Stimulated activated CD4-positive, alpha-beta T cell treated with anti-CD3 and anti-CD28 coated beads, Interleukin-2, amount 100 ng/mL, for 48 hours (primary cell): ENCODE measurements at places on chromosomes 3 and 15.

DNA sequence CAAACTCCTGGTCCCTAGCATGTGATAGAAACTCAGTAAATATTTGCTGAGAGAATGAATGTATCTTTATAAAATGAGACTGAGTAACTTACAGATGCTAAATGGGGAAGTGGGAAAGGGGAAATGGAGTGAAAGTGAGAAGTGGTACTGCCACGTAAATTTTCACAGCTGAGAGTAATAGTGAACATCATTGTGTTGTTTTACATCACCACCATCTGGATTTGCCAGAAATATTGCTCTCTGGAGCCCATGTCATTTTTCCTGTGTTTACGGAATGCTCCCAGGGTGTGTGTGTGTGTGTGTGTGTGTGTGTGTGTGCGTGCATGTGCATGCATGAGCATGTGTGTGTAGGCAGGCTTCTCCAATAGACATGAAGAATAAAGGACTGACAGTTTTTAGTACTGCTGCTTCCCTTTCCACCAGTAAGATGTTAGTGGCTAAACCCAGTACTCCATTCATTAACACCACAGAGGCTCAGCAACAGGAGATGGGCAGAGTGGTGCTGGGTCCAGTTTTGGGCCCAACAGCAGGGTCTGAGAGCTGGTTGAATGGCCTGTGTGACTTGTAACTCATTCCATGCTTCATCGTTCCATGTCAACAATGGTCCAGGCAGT, 57.3 kb downstream of the DIPK2A start:
- no peak for DNase-seq

DNA sequence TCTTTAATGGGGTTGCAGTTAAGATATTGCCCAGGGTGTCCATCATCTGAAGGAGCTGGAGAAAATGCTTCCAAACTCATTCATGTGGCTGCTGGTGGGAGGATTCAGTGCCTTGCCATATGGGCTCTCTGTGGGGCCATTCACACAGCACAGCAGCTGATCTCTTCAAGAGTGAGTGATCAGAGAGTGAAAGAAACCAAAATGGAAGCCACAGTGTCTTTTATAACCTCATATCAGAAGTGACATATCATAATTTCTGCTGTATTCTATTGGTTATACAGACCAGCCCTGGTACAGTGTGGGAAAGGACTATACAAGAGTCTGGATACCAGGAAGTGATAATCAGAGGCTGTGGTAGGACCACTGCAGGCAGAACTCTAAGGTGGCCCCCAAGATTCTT, 33.6 kb downstream of the HHLA2 start:
- DNase-seq: no peak

DNA sequence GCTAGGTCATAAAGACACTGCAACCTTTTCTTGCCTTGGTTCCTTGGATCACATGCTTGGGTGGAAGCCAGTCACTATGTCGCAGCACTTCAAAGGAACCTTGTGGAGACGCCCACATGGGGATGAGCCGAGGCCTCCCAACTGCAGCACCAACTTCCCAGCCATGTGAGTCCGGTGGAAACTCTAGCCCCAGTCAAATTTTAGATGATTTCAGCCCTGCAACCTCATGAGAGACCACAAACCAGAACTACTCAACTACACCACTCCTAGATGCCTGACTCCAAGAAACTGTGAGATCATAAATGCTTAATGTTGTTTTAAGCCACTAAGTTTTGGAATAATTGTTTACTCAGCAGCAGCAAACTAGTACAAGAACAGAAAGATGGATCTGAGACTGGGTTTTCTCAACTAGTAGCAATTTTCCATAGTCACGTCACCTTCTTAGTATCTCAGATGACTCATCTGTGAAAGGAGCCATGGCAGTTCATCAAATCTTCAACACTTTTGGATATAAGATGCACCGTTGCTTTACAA, 86.5 kb downstream of the MB21D2 start:
- peak; percentile 26 for DNase-seq

DNA sequence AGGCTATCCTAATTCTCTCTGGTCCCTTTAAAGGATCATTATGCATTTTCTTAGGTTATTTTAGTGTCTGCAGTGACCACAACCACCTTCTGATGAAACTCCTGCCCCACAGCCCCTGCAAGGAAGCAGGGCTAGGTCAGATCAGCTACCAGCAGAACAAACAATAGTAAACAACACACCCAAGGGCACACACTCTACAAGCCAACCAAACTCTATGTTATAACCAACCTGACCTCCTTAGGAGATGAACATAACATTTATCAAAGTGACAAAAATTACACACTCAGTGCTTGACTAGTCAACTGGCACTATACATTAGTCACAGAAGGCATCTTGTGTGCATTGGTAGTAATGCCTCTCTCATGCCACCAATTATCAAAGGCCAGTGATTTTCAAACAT, 17.3 kb downstream of the DENND6A start:
- no peak for DNase-seq

DNA sequence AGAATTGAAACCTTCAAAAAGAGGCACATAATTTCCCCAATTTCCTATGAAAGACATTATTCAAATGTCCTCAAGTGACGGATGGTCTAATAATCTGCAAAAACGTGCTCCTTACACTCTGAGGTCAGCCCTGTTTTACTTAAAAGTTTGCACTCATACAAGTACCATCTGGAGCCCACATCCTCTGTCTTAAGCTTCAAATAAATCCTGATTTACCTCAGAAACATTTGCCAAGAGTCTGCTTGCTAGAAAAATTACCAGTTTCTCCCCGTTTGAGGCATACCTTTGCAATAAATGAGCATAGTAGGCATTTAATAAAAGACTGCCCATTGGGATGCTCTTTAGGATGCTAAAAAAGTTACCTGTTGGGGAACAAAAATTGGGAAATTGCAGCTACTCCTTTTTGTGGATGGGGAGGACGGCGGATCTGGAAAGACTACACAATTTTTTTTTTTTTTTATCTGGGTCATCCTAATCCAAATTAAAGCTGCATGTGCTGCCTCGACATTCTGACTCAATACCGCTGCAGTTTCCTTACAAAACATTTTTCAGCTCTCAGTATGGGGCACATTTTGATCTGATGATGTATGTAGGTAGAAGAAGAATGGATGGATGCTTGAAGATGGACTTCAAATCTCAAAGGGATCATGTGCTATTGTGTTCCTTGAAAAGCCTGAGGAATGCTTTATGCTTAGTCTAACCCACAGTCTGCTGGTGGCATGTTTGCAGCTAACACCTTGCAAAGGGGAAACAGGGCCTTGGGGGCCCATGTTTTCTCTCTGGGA, 233.7 kb upstream of the ADAMTS9 start:
- no peak for DNase-seq

DNA sequence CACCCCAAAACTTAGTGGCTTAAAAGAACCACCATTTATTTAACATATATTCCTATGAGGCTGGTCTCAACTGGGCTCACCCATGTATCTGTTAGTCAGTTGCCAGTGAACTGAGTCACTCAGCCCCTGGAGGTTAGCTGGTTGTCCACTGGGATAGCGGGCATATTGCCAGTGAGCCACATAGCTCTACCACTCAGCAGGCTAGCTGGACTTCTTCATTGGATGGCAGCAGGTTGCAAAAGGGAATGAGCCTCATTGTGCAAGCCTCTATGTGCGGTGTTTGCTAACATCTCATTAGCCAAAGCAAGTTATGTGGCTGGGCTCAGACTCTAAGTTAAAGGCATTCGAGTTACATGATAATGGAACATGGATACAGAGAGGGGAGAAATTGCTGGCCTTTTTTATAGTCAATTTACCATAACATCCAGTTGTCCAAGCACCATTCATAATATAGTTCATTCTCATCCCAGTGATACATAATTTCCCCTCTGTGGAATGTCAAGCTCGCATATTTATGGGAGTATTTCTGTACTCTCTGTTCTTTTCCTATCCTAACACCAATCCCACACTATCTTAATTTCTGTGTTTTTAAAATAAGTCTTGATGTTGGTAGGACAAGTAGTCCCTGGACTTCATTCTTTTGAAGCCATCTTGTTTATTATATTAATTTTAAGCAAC, 8.7 kb downstream of the BTD start:
- DNase-seq: no peak

GRCh38 chr15:68302729-68303128, 25.2 kb downstream of the FEM1B start:
- no peak for DNase-seq

GRCh38 chr15:89114990-89115389, 26.7 kb downstream of the ABHD2 start:
- DNase-seq: no peak
